Urothelium cell line (cell line): ENCODE measurements at places on chromosomes 2 and 18.

DNA sequence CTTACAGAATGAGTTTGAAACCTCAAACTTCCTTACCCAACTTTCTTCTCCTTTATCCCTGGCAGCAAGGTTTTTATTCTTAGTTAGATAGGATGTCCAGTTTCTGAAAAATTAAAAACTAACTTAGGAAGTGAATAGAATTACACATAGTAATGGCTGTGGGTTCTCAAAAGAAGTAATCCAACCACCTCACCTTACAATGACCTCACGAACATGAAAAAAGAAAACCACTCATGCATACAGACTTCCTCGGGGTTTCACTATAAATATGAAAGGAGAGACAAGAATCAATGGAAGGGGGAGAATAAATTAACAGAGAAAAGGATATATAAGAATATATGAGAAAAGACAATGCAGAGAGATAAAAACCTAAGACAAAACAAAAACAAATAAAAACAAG is 1044.3 kb upstream of the KLHL29 start:
- no peak for DNase-seq

- no peak for DNase-seq
Measured at GRCh38 chr2:162072181-162072702, 1.8 kb downstream of the DPP4 start.

GRCh38 chr2:54308186-54308585 is 52.2 kb upstream of the TSPYL6 start:
- DNase-seq = no peak

GRCh38 chr2:157327621-157328500 is 2.2 kb upstream of the ERMN start:
- DNase-seq = peak; percentile 77

GRCh38 chr2:152661076-152661475 is 56.2 kb downstream of the PRPF40A start:
- DNase-seq = no peak

GRCh38 chr2:120733238-120733932 is 2.3 kb upstream of the GLI2 start:
- DNase-seq = no peak

DNA sequence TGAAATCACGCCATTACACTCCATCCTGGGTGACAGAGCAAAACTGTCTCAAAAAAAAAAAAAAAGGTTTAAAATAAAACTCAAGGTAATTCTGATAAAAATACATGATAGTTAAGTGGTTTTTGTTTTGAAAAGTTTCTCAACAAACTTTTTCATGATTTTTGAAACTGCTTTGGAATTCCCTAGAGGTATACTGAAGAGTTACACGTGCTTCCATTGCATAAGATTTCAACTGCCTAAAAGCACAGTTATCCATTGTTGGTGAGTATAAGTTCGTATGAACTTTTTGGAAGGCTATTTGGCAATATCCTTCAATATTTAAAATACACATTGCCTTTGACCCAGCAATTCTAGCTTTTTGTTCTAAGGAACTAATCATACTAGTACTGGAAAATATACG is 74.9 kb downstream of the USP34 start:
- no peak for DNase-seq

DNA sequence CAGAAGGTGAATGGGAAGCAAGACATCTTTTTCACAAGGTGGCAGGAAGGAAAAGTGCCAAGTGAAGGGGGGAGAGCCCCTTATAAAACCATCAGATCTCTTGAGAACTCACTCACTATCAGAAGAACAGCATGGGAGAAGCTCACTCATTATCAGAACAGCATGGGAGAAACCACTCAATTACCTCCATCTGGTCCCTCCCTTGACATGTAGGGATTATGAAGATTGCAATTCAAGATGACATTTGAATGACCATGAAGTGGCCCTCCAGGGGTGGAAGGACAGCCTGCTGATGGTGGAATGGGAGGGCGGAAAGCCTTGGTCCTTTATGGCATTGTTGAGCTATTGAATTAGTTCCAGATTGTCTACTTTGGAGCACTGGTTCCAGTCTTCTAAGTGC is 413.0 kb upstream of the MEX3C start:
- DNase-seq = no peak

DNA sequence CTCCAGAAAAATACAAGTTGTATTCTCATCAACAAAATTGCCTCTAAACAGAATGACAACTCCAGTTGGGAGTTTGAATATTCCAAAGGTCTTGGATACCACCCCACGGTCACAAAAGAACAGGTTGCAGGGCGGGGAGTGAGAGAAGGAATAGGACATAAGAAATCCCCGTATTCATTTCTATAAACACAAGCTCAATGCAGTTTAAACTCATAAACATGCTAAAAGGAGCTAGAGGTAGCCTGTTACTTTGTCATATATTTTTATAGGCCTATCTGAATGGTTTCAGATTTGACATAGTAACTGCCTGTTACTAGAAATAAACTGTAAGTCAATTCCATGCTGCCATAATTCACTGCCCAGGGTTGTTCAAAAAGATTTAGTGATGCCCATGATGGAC is 567.5 kb downstream of the BCL11A start:
- DNase-seq = no peak

GRCh38 chr2:236782938-236783337 is 213.3 kb downstream of the ACKR3 start:
- DNase-seq = peak; percentile 50

- DNase-seq = no peak
Measured at GRCh38 chr2:16249246-16250055, 309.1 kb downstream of the MYCN start.

DNA sequence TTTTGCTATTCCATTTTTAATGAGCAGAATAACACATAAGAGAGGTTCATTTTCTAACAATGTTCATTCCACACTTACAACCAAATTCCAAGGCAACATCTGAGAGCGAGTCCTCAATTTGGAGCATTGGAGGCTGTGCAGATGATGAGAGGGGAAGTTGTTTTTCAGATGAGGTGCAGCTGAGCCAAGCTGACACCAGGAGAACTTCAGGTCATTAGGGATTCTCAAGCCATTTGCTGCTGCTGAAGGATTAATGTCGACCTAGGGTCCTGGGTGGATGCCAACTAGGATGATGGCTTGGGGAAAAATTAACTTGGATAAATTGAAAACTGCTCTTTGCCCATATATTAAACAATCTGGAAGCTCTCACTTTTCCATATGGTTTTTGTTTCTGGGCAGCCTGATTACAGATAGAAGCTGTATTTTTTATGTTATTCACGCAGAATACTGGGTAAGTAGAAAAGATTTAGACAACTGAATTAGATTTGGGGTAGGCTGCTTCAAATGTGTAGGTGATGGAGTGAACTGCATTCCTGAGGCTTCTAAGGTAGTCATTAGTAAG is 206.4 kb upstream of the SLC39A10 start:
- DNase-seq = no peak

DNA sequence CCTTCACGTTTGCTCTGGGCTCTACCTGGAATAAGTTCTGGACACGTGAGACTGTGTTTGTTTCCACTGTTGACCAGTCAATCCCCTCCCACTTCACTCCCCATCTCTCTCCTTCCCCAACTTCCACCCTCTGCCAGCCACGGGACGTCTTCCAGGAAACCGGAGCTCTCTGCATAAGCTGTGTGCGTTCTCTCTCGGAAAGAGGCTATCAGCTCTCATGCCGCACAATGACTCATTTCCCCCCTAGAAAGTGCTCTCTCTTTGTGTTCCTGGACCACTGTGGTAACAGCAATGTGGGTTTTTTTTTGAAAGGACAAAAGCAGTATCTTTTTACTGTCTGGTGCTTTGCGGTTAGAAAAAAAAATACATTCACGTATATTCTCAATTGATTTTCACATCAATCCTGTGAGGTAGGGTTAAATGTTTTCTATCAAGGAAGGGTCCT is 10.2 kb downstream of the PROKR1 start:
- peak; percentile 80 for DNase-seq

DNA sequence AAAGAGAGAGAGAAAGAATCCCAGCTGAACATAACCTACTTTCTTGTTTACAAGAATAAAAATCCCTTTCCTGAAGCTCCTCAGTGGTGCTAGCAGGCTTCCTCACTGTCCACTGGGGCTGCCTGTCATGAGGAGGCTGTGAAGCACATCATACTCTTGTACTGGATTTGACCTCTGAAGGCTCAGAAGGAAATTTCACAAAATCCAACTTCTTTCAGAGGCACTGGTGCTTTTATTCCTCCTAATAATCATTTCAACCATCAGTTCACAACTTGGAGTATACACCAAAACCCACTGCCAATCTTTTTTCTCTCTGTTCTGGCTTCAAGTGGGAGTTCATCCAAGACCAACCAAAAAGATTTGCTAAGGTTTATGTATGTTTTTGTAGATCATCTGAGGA is 48.5 kb downstream of the TMX3 start:
- DNase-seq = no peak

- no peak for DNase-seq
Measured at GRCh38 chr2:130820279-130820861, 16.3 kb upstream of the ARHGEF4 start.

DNA sequence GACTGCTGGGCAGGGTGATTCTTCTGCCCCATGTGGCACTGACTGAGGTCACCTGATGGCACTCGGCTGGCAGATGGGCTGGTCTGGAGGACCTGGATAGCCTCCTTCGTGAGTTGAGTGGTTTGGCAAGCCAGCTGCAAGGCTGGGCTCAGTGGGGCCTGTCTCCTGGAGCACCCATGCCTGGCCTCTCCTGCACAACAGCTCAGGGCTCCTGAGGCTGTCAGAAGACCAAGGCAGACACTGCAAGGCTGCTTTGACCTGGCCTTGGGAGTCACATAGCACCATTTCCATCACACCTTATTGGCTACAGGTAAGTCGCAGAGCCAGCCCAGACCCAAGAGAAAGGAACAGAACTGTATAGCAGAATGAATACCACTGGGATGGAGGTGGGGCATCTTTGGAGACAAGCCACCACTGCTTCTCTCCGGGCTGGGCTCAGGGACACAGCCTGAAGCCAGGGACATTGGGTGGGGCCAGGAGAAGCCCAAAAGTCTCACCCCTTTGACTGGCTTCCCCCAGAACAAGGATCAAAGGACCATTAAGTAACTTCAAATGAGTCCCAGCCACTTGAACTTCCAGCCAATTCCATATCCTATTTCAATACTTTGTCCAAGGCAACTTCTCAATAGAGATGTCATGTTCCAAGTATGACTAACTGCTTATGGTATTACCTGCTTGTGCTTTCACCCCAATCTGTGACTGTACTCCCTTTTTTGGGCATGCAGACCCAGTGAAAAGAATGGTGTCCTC is 156.3 kb downstream of the CABLES1 start:
- no peak for DNase-seq

DNA sequence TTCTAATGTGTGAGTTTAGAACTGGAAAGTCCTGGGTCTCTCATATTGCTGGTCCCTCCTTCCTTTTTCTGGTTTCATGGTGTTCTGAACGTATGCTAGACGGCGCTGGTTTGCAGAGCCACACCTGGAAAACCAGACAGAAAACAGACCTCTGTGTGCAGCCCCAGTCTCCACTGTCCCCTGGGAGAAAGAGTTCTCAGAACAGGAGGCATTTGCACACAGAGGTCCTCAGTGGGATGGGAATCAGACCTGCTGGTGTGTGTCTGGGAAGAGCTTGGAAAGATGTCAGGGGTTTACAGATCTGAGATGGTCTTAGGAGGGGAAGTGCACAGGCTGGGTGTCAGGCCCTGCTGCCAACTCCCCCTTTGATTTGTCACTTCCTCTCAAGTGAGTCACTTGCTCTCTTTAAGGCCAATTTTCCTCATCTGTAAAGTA is 14.9 kb upstream of the MBP start:
- DNase-seq = no peak

GRCh38 chr18:74084184-74084855 is 63.3 kb downstream of the FBXO15 start:
- no peak for DNase-seq

DNA sequence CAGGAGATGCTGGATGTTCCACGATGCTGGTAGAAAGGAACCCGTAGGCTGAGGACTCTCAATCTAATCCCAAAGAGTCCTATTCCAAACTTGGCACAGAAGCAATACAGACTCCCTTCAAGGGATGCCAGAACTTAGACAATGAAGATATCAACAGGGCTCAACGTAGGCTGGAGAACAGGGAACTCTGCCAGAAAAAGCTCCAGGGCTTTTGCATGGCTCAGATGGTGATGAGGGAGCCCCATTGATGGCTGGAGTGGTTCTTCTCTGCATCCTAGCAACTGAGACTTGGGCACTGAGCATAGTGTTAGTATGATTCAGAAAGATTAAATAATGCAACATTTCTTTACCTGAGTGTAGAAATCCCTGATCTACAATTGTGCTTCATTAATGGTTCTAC is 117.2 kb upstream of the NCK2 start:
- no peak for DNase-seq

DNA sequence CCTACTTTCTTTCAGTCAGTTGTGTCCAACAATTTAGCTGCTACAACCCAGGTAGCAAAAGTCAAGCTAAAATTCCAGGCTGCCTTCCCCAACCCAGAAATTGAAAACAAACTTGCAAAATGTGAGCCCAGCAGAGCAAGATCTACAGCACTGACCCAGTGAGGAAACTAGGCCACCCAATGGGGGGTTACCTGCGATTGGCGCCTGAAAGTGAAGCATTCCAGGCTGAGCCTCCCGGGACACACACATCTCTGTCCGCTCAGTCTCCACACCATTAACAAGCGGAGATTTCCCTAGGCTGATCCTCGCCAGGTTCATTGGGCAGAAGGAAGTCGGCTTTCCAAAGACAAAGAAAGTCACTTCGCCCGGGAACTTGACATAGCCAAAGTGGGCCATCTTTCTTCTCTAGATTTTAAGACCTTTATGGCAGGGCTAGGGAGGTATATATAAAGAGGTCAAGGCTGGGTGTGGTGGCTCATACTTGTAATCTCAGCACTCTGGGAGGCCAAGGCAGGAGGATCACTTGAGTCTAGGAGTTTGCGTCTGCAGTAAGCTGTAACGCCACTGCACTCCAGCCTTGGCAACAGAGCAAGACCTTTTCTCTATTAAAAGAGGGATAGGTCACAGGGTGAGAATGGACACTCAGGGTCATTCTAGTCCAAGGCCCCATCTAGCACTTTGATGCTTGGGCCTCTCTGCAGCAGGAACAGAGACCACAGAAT is 53.6 kb downstream of the TTC32 start:
- no peak for DNase-seq
